ENCODE measurements at places on chromosomes 3 and 15.

GRCh38 chr3:35521196-35521595 lies 118.1 kb upstream of the ARPP21 start:
- no peak for DNase-seq

GRCh38 chr3:177744873-177745606 lies 547.8 kb upstream of the TBL1XR1 start:
- DNase-seq, result no peak

GRCh38 chr15:45611305-45611704 lies 23.5 kb upstream of the SQOR start:
- no peak for DNase-seq

- DNase-seq, result no peak
Observed at GRCh38 chr3:45965653-45966052, 22.4 kb downstream of the CXCR6 start.

DNA sequence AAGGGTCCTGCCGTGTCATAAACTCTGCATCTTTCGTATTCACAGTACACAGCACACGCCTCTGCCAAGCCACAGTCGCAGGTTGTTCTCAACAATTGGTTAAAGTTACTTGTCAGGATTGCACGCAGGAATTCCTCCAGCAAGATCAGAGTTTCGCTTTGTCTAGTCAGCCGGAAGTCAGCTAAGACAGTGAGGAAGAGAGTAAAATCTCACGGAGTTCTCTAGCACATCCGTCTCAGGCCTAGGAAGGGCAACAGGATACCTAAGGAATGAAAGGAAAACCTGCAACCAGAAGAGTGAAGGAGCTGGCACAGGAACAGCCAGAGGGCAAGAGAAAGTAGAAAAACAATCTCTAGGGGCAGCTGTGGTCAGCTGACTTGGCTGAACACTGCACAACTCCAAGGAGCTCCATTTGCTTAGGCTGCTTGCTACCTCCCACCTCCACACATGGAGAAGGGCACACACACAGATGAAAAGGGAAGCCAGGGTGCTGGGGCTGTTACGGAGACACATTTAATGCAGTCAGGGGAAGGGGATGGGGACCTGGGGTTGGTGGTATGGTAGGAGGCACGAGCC lies 23.7 kb downstream of the RORA start:
- DNase-seq, result no peak

DNA sequence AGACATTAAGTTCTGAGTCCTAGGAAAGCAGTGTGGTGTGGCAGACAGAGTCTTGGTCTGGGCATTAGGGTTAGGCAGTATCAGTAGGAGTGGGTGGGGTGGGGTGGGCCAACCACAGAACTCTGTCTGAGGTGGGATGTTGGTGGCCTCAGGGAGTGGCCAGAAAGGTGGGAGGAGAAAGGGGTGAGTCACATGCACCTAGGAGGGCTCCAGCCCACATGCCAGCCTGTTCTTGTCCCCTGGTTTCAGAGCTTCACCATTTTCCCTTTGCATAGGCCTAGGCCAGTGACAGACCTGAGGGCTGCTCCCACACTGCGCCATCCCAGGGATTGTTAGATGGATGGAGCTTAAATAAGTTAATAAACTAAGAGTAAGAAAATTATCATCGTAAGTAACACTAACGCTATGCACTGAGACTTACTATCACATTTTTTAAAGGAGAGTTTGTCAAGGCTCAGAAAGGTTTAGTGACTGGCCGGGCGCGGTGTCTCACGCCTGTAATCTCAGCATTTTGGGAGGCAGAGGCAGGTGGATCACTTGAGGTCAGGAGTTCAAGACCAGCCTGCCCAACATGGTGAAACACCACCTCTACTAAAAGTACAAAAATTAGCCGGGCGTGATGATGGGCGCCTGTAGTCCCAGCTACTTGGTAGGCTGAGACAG lies 33.8 kb downstream of the DNASE1L3 start:
- DNase-seq, result no peak

GRCh38 chr3:37141676-37142075 lies 32.7 kb downstream of the LRRFIP2 start:
- DNase-seq, result no peak

DNA sequence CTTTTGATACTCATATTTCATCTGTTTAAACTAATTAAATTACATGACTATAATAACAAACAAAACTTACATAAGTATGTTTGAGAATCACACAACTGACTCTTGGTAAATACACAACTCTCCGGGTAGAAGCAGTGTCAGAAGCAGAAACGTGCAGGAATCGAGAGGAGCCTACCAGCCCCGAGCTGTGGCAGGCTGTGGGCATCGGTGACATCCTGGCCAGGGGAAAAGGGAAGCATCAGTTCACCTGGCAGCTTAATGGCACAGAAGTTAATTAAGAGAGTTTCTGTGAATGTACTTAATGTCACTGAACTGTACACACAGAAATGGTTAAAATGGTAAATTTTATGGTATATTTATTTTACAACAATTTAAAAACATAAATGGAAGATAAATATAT lies 90.2 kb downstream of the CRTC3 start:
- DNase-seq, result no peak

DNA sequence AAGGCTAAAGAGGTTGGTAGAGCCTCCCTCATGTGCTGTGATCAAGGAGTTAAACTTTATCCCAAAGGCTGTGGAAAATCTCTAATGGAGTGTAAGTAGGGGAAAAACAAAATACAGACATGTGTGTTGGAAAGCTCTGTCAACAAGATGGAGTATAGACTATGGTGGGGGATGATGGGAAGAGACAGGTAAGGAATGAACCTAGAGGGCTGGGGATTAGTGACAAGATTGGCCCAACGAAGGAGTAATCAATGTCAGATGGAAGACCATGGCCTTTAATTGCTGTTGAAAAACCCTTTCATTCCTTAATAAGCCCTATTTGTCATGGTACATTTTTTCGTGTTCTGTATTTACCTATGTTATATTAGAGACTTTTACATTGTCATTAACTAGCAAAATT lies 278.6 kb downstream of the SQOR start:
- DNase-seq, result no peak

GRCh38 chr15:22915866-22916515 lies 64.2 kb downstream of the CYFIP1 start:
- no peak for DNase-seq

DNA sequence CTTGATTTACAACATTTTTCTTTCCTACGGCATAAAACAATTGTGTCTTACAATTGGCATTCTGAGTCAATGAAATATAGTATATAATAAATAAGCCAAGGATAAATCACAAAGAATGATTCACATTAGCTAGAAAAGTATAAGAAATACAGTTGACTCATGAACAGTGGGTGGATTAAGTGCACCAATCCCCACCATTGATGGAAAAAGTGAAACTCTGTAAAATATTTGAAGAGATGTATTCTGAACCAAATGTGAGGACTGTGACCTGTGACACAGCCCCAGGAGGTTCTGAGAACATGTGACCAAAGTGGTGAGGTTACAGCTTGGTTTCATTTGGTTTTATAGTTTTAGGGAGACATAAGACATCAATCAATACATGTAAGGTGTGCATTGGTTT lies 227.5 kb downstream of the ALCAM start:
- DNase-seq, result no peak

DNA sequence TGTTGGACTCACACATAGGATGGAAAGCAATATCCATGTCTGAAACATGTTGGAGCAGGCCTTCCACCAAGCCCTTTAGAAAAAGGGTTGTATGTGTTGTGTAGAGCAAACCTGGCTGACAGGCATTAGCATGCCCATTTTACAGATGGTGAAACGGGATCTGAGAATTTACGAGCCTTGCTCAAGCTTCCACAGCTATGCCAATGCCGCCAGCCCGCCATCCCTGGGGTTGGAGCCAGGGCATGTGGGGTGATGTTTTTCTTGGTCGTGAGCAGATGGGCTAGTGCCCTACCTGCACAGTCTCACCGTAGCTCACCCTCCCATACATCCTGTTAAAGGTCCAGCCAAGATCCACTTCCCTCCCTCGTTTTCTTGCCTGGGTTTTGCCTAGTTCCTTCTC lies 97.5 kb upstream of the TLE3 start:
- no peak for DNase-seq

DNA sequence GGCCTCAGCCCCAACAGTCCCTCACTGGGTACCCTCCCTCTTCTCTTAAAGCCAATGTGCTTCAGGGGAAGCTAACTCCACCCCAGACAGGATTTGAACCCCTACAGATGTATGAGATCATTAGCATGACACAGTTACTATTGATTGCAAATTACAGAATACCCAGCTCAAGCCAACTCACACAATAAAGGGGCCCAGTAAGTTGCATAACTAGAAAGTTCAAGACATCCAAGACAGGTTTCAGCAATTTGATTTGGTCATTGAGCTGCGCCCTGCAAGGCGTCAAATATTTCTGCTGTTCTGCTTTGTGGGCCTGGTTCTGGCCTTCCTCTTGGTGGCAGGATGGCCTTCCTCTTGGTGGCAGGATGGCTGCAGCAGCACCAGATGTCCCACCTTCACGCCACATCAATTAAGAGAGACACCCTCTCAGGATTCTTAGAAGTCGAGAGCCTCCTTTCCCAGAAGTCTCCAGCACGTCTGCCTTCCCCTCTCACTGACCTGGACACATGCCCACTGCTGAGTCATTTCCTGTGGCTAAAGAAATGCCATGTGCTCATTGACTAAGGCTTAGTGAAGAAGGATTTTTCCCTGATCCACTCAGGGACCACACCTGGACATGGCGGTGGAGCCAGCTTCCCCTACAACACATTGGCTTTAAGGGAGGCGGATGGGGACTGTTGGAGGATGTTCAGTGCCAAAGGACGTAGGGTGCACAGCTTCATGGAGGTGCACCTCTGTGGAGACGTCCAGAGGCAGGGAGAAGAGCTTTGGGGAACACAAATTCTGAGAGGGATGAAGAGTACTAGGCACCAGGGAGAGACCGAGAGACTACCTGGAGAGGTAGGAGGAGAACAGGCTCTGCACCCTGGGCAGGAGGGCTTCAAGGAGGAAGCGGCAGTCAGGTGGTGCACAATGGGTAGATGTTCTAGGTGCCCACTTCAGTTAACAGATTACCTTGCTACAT lies 49.1 kb downstream of the DNASE1L3 start:
- no peak for DNase-seq

GRCh38 chr15:71800835-71801745 lies 9.3 kb upstream of the NR2E3 start:
- DNase-seq, result peak; percentile 53

DNA sequence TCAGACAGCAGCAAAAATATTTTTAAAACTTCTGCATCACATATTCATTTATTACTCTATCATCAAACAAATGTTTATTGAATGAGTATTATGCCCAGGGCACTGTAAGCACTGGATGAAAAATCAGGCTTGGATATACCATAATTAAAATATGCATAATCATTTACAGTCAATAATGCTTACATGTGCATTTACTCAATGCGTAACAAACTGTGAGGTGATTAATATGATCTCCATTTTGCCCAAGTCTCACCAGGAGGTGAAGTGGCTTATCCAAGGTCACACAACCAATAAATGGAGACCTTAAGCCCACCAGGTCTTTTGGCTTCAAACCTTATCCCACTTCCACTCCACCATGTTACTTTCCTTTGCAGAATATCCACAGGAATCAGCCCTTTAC lies 117.3 kb upstream of the SLC24A5 start:
- no peak for DNase-seq

- DNase-seq, result no peak
Observed at GRCh38 chr15:34655326-34655725, 71.9 kb upstream of the GOLGA8B start.

DNA sequence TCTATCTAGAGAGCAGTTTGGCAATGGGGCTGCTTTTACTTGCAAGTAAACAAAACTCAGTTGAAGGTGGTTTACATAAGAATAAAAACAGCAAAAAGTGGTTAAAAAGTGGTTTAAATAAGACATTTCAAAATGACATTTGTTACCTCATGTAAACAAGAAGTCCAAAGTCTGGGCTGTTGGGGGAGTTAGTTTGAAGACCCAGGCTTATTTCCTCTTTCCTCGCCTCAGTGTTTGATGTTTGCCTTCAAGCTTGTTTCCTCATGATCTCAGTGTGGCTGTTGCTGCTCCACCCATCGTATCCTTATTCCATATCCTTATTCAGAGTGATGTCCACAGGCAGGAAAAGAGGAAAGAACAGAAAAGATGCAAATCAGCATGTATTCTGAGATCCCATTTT lies 15.2 kb downstream of the CGNL1 start:
- DNase-seq, result no peak

- DNase-seq, result no peak
Observed at GRCh38 chr3:115523458-115523857, 99.9 kb upstream of the GAP43 start.

- DNase-seq, result no peak
Observed at GRCh38 chr3:87052499-87053260, 61.7 kb upstream of the VGLL3 start.

GRCh38 chr3:170641510-170642236 lies 55.8 kb upstream of the SLC7A14 start:
- DNase-seq, result no peak

- DNase-seq, result no peak
Observed at GRCh38 chr15:78302579-78303312, 3.3 kb upstream of the SKIC8 start.

DNA sequence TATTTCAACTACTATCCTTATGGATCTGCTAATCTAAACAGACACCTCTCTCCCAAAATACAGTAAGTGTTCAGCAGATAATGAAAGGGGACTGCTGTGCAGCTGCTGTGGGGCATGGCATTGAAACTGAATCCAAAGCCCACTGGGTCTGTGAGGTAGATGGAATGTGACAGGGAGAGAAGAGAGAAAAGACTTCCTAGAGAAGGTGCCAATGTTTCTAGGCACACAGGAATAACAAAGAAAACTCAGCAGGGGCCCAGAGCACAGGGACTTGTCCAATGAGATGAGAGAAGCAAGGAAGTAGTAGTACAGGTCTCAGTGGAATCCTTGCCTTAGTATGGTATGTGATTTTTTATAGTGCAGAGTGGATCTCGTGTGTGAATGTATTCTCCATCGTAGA lies 457.8 kb downstream of the IL5RA start:
- DNase-seq, result no peak

GRCh38 chr15:50167110-50167509 lies 14.9 kb upstream of the SLC27A2 start:
- no peak for DNase-seq

DNA sequence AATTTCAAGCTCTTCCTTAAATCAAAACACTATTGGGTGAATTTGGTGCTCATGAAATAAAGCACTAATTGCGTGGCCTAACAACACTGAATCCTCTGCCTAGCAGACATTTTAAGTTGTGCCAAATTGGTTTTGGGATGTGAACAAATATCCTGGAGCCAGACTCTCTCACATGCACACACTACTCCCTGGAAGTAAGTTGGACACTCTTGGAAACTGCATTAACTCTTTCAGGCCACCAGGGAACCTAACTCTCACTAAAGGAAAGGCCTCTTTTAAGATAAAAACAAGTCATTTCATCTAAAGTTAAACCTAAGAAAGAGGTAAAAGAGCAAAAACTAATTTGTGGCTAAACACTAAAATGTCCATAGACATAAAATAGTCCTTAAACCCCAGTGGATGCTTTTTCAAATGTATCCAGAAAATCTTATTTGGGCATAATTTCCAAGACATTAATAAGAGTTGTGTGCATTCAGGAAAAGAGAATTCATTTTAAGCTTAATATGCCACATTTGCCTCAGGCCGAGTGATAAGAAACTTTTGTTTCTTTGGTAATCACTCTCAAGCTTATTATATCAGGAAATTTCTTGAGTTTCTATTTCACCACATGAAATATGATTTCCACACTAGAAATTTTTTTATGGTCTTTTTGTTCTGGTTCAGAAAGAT lies 61.8 kb downstream of the ZBTB20 start:
- DNase-seq, result no peak

GRCh38 chr15:67899596-67900283 lies 59.9 kb upstream of the RNU6-1 start:
- no peak for DNase-seq

- DNase-seq, result no peak
Observed at GRCh38 chr3:194832346-194833104, 146.8 kb downstream of the FAM43A start.

Measured in NCI-H1105 (cell line).